EL (cell line): ENCODE measurements at places on chromosomes 4 and X.

DNA sequence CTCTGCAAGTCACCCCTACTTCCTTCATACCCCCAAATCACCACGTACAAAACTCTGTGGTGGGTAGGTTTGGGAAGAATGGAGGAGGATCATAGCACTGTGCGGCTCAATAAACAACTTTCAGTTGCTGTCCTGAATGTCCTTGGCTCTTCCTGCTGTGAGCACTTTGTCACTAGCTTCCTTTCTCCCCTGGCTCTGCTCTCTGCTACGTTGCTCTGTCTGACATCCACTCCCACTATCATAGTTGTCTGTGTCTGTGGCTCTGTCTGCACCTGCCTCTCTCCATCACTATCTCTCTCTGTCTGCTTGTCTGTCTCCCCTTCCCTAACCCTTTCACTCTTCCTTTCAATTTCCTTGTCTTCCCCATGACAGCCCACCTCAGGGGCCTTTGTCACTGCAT lies 21.2 kb upstream of the SMPX start:
- DNase-seq = no peak

GRCh38 chrX:96430756-96431455 lies 253.7 kb upstream of the DIAPH2 start:
- no peak for DNase-seq

GRCh38 chr4:55075823-55076716 lies 49.3 kb downstream of the KDR start:
- no peak for DNase-seq

- DNase-seq = no peak
Observed at GRCh38 chr4:107685740-107686139, 34.3 kb downstream of the PAPSS1 start.
